ENCODE measurements at places on chromosomes 5 and 9.

- DNase-seq = no peak
These were observed 18.4 kb downstream of the GADD45G start for GRCh38 chr9:89622933-89623861.

- DNase-seq = no peak
These were observed 595.6 kb downstream of the CAAP1 start for GRCh38 chr9:26296910-26297572.

DNA sequence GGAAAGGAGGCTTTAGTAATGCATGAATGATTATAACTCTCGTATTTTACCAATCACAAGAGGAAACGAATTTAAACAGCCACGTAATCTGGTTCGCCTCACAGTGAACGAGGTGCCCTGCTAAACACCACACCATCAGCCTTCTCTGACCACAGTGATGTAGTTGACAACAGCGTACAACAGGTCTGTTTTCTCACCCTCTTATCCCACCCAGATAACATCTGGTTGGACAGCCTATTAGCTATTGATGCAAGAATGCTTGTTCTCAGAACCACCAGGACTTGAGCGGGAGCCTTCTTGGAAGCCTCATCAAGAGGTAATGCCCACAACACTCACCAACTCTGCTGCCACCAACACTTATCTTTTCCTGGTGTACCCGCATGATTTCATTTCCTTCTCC is 23.3 kb downstream of the SLC1A3 start:
- DNase-seq = no peak

GRCh38 chr5:156120777-156121176 is 206.2 kb upstream of the SGCD start:
- DNase-seq = no peak

DNA sequence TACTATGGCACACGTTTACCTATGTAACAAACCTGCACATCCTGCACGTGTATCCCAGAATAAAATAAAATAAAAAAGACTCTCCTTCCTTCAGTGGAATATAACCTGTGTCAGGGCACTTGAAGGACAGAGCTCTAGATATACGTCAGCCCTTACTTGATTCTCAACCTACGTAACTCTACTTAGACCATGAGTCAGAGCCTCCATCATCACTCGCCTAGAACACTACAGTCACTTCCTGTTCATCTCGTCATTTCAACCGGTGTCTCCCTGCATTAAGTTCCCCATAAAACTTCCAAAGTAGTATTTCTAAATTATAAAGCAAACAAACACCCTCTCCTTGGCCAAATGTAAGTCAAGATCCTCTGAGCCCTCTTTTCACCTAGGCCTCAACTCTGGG is 243.5 kb upstream of the CCNG1 start:
- DNase-seq = no peak

DNA sequence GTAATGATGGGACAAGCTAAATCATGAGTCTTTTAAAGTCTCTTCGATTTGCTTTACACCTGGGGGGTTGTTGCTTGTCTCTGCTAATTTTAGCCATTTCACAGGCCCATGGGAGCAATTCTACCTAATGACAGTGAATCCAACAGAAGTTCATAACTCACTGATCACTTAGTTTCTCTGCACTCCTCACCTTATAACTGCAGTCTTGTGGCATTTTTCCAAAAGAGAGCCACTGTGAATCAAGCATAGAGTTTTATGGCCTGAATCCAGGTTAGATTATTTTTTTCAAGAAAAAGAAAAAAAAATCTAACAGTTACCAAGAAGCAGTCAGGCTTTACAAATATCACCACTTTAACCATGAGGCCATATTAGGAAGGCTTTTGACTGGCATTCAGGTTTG is 1.5 kb upstream of the IL7R start:
- no peak for DNase-seq

DNA sequence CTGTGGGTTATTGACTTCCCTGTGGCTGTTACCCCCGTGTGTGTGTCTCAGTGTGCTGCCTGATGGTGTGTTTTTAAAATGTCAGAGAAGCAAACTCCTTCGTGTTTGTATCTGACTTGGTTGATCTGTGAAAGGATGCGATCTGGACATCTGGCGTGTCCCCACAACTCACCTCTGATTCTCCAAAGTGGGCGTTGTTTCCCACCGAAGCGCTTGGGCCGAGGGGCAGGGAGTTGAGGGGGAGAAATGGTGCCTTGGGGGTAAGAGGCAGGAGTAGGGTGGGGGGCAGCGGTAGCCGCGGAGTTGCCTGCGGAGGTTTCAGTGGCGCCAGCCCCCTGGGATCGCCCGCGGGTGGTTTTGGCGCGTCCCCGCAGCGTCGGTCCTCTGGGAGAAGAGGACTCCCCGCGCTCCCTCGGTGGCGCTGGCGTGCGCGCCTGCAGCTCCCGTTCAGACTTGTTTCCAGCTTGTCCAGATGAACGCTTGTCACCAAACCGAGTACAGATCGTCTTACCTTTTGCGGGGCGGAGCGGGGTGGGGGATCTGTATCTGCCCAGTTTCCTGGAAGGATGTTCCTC is 1.1 kb downstream of the MAST4 start:
- DNase-seq = no peak

DNA sequence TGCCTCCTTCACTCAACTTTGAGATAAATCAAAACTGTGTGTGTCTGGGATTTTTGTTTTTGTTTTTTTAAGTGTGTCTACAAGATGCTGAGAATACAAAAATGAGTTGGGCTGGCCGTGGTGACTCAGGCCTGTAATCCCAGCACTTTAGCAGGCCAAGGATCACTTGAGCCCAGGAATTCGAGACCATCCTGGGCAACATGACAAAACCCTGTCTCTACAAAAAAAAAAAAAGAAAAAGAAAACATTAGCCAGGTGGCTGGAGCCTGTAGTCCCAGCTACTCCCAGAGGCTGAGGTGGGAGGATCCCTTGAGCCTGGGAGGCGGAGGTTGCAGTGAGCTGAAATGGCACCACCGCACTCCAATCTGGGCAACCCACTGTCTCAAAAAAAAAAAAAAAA is 21.0 kb downstream of the HNRNPK start:
- no peak for DNase-seq

DNA sequence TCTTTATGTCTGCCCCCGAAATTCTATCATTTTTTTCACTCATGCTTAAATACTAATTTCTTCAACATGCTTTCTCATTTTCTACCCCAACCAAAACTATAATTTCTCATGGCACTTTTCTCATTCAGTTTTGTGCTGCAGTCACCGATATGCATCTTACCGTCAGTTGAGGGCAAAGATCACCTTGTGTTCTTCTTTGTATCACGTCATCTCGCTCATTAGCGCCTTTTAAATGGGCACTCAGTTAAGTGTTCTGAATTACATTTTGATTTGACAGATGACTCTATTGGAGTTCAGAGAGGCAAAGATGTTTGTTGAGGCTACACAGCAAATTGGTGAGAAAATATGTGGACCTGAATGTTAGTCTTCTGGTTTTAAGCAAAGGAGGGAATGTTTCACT is 211.7 kb upstream of the GLRA1 start:
- DNase-seq = no peak

DNA sequence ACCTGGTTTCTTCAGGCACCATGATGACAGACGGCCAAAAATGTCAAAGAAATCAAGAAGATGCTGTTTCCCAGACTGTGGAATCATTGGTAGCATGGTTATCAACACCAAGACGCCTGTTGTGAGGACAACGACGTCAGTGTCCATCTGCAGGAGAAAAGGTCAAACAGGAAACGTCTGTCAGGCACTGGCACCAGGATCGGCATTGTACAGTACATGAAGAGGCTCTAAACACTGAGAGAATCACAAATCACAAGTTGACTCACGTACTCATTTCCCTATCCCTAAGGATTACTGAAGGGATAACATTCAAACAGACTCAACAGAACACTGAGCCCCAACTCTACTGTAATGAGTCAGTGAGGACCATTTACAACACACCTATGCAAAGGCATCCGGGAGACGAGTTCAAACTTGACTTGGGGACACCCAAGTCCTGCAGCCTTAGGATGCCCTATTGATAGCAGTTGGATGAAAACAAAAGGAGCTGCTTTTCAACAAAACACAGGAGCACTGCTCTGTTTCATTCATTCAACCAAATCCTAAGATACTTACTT is 21.0 kb downstream of the TSC1 start:
- DNase-seq = no peak

DNA sequence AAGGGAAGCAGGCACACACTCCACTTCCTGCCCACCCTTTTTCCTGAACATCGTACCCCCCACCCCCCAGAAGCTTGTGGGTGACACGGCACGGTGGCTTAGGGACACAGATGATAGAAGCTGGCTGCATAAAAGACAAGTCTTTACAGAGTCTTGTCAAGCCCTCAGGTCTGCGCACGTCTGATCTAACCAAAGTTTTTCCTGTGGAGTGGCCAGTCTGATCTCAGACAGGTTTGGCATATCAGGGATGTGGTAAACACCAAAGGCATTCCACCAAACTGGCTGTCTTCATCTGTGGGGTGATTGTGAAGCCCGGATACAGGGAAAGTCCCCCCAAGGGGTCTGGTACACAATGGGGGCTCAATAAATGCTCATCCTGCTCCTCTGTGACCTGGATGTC is 50.0 kb downstream of the CRB2 start:
- DNase-seq = no peak

Data from stimulated activated CD8-positive, alpha-beta memory T cell treated with anti-CD3 and anti-CD28 coated beads, Interleukin-4, amount 100 ng/mL, for 1 hour (primary cell).